ENCODE measurements at places on chromosomes 11 and 22.

GRCh38 chr11:20127671-20128527 lies 32.4 kb downstream of the DBX1 start:
- DNase-seq = peak; percentile 78

- DNase-seq = no peak
Observed at GRCh38 chr11:79950172-79950571, 509.3 kb upstream of the TENM4 start.

- no peak for DNase-seq
Observed at GRCh38 chr11:75262961-75263852, 22.6 kb downstream of the TPBGL start.

- no peak for DNase-seq
Observed at GRCh38 chr11:79419120-79419519, 21.7 kb downstream of the TENM4 start.

- DNase-seq = no peak
Observed at GRCh38 chr11:58068655-58069054, 37.9 kb downstream of the OR6Q1 start.

DNA sequence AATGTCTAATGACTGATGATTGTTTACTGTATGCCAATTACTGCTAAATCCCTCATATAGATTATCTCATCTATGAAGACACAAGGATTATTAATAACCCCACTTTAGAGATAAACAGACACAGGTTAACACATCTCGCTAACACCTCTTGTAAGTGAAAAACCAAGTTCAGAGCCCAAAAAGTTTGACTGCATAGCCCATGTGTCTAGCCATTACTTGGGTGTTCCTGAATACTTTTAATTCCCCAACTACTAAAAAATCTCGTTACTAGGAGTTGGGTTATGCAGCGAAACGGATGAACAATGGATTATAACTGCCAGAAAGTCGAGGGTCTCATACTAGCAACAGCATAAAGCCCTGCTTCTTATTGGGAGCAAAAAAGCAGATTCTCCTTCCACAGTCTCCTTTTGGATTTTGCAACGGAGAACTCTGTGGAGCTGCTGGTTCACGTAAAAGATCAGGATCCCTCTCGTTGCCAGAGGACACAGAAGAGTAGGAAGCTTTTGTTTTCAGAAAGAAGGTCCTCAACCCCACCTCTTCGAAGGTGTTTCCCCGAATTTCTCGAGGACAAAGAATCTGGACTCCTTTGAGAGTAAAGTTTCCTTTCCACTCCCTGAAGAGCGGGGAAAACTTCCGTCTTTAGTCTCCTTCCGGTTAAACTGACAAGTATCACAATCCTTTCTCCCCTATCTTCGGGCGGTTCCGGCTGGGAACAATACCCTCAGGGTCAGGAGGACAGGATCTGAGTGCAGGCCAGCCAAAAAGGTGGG lies 979 bp downstream of the ZBED5 start:
- DNase-seq = peak; percentile 47
